NCI-H187 (cell line): ENCODE measurements at places on chromosomes 2 and 18.
A peak's percentile ranks its signal among the peaks of the same experiment; 100 is the strongest.

- DNase-seq = no peak
These were observed 23.7 kb downstream of the NCAPH start for GRCh38 chr2:96359310-96359709.

GRCh38 chr2:106566050-106566449 is 78.9 kb downstream of the CD8B2 start:
- DNase-seq = no peak

- no peak for DNase-seq
These were observed 183.0 kb upstream of the HS6ST1 start for GRCh38 chr2:128501700-128502099.

DNA sequence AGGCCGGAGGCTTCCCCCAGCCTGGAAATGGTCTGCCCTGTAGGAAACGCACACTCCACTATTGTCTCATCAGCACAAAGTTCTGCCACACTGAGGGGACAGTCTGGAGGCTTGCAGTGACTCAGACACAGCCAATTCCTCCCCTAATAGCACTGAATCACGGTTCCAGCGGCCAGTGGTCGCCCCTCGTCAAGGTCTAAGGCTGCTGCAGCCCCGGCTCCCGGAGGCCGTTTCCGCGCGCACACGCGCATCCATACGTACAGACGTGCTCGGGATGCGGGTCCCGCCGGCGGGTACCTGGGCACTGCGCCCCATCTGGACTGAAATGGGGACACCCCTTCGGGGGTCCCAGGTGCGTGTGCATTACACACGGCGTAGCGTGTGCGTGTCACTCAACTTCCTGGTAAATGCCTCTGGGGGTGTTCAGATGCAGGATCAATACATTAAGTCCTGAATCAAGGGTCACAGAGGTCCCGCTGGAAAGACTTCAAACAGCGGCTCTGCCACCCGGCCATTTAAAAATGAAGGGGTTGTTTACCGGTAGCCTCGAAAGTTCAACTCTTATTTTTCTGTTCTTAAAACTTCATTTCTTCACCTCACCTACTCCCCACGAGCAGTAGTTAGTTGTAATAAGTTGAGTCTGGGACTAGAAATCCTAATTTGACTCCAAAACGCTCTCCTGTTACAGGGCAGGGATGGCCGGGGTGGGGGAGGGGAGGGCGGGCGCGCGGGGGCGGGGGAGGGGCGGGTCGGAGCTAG is 572 bp upstream of the ZNF516 start:
- DNase-seq = peak; percentile 15

DNA sequence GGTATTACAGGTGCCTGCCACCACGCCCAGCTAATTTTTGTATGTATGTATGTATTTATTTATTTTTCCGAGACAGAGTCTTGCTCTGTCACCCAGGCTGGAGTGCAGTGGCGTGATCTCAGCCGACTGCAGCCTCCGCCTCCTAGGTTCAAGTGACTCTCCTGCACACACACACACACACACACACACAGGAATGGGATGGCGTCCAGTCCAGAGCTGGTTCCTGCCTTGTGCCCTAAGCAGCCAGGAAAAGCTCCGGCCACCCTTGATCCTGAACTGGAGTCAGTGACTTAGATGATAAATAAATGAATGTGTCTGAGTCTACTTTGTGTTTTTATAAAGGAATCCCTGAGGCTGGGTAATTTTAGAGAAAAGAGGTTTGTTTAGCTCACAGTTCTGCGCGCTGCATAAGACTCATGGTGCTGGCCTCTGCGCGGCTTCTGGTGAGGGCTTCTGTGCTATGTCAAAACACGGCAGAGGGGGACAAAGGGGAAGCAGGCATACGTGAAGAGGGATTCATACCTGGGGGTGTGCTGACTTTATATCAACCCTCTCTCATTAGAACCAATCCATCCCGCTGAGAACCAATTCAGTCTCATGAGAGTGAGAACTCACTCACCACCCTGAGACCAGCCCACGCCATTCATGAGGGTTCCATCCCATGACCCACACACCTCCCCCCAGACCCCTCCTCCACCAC is 59.7 kb upstream of the PHLPP1 start:
- DNase-seq = no peak
